ENCODE measurements at places on chromosomes 7 and 10.

DNA sequence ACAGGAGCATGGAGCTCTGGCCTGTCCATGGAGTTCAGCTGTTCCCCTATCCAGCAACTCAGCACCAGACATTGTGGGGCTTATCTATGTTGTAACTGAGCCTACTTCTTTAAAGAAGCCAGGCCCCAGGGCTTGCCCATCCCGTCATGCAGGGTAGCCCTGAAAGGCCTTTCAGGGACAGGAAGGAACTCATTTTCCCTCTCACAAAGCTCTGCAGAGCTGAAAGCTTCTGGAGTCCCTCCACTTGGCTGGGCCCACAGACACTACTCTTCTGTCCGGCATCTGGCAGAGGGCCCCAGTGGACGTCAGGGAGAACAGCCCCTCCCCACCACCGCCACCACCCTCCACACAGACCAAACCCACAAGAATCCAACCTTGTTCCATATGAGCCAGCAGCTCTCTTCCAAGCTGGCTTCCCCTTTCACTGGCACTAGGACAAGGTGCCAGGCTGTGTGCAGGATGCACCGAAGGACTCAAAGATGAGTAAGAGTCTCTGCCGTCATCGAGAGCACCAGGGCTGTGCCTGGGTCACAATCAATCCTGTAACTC, 33.1 kb downstream of the DENND2A start:
- no peak for DNase-seq

DNA sequence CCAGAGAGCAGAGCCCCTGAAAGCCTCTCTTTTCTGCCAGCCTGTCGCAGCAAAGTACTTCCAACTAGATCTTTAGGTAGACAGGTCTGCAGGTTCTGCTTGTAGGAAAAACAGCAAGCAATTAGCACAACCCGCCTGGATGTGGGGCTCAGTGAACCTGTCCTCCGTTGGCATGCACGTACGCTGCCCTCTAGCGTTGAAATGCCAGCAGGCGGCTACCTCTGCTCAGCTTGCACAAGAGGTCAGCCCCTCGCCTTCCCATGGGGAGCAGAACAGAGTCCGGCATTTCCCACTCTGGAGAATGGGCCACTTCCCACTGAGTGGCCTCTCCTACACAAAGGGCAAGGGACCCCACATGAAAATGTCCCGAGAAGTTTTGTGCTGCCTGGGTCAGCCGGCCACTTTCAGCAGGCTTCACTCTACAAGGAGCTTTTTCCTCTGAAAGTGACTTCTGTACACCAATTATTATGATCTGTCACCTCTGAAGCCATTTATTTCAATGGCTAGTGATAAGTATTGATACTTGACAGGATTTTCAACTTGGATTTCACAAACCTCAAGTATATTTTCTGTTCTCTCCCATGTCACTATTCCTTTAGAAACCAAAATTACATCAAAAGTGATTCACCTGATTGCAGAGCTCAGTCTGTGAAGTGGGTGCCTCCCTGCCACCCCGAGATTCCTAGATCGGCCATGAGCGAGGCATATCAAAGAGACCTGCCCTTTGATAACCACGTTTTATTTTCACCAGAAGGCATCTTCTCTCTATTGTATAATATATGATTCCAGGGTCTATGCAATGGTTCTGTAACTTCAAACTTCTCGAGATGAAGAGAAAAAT, 56.7 kb downstream of the JCAD start:
- peak; percentile 37 for DNase-seq

- DNase-seq, result peak; percentile 70
Measured at GRCh38 chr10:84510121-84510520, 181.7 kb downstream of the CCSER2 start.

DNA sequence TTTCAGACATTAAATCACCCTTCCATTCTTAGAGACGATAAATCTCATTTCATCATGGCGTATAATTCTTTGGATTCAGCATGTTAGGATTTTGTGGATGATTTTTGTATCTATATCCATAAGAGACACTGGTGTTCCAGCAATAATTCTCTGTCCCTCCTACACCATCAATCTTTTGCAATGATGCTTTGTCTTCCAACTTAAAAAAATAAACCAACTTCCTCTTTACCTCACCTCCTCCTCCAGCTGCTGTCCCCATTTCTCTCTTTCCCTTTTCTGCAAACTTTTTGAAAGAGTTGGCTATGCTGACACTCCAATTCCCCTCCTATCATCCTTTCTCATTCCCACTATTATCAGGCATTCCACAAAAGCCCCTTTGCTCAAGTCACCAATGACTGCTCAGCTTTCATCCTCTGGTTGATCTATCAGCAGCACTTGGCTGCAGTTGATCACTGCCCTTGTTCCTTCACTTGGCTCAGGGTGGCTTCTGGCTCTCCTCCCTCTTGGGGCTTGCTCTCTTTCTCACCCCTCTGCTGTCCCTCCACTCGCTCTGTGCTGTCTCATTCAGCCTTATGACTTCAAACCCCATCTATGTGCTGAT, 130.0 kb downstream of the ARHGAP22 start:
- DNase-seq, result no peak

DNA sequence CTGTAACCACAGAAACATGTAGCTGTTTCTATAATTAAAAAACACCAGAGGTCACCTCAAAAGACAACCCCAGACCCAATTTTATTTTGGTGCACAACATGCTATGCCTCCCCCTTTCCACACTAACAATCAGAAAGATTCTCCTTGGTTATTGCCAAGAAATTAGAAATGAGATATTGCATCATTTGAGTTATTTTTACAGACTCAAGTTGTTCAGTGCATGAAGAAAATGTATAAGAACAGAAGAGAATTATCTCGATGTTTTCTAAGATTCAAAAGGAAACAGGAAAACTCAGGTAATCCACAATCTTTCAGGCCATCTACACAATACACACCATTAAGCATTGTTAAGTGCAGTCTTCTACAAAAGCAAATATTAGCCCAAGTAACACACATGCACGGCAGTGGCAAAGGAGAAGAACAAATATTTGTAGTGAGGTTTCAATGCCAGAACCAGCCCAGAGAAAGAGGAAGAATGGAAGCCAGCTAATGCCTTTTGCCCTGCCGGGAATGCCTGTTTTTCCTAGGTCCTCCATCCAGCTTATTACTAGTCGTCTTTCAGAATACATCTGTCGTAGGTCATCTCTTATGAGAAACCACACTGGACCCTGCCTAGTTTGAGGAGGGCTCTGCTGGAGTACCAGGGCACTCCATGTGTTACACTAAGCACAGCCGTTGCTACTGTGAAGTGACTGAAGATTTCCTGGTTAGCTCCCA, 67.6 kb upstream of the C1GALT1 start:
- no peak for DNase-seq

GRCh38 chr10:8738987-8739386, 684.5 kb downstream of the GATA3 start:
- DNase-seq, result no peak

DNA sequence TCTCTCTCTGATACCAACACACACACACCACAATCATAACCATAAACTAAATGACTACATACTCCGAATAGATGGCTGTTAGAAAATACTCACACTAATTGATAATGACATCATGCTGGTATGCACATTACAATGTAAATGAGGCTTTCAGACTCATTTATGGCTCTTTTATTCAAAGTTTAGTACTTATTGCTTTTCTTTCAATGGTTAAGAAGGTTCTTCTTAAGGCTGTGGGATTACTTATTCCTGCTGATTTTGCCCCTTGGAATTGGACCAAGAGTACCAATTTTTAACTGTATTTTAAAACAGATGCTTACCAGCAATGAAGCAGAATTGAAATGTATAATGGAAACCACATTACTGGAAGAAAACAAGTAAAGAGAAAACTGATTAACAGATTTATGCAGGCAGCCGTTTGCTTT, 20.6 kb upstream of the CABCOCO1 start:
- DNase-seq, result no peak

DNA sequence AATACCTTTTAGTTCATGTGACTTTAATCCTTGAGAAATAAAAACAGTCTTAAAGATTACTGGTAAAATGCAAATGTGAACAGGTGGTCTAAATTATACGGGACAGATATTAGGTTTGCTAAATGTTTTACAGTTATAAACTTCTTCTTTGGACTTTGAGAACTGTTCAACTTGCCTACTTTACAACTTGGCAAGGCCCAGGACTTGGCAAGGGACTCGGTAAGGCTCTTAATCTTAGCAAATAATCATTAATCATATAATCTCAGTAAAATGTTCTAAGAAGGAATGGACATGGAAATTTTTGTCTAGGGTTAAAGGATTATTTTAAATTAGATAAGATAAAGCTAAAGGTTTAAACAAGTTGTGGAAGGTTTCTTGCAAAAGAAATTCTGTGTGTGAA, 4.8 kb upstream of the UBE2D4 start:
- no peak for DNase-seq

GRCh38 chr7:113800826-113801225, 118.0 kb downstream of the PPP1R3A start:
- DNase-seq, result no peak

DNA sequence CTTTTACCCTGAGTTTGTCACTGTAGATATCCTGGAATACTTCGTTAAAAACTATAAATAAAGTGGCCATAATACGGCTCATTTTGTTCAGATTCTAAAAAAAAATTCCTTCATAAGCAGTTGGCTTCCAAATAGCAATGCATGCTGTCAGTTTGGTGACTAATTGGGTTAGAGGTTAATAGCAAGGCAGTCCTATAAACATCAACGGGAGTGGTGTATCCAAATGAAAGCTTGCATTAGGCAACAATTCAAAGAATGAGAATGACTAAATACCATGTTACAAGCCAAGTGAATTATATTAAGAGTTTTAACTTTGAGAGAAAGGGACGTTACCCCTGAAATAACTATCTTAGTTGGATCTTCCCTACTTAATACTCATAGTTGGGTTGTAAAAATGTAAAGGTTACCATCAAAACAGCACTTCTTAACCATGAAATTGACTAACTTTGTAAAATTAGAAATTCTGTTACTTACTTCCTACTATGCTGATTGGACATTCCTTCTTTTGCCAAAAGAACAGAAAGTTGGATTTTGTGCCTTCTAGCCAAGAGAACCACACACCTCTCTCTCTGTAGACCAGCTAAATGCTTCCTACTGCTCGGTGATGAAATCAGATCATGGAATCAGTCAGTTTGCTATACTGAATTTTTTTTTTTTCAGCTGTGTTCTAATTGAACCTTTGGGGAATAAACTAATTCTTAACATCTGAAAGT, 98.0 kb downstream of the KAT6B start:
- DNase-seq, result peak; percentile 88

- no peak for DNase-seq
Measured at GRCh38 chr7:111012149-111012548, 78.8 kb upstream of the LRRN3 start.

DNA sequence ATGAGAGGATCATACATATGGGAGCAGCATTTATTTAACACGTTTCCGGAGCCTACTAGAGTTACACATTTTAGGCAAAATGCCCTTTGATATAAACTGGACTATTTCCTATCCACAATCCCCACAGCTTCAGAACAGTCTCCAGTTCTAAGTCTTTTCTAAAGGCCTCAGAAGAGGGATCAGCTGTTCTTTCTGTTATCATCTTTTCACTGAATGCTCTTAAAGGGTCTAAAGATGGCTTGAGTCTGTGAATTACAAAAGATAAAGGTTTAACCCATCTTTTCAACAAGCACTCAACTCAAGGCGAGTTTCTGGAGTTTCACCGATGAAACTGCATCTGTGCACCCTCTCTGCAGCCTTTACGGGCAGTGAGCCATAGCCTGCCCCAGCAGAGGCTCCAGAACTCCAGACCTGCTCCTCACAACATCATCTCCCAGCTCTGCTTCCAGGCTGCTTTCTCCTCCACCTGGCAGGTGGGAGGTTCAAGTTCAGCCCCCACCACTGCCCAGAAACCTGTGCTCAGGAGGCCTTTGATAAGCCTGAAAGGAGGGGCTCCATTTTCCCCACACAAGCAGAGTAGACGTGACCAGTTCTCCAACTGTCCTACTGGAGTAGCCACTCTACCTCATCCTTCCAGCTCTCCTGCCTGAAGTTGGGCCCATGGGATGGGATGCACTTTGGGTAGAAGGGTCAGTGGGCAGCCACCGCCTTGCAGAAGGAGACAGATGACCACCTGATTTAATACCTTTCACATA, 53.4 kb downstream of the HSPA12A start:
- DNase-seq, result no peak

GRCh38 chr7:101378751-101379174, 16.1 kb downstream of the COL26A1 start:
- no peak for DNase-seq

- DNase-seq, result no peak
Measured at GRCh38 chr7:42105554-42106358, 131.3 kb downstream of the GLI3 start.

- no peak for DNase-seq
Measured at GRCh38 chr7:51129527-51130472, 186.8 kb downstream of the COBL start.

- DNase-seq, result no peak
Measured at GRCh38 chr10:4939224-4940072, 23.8 kb upstream of the AKR1C1 start.

DNA sequence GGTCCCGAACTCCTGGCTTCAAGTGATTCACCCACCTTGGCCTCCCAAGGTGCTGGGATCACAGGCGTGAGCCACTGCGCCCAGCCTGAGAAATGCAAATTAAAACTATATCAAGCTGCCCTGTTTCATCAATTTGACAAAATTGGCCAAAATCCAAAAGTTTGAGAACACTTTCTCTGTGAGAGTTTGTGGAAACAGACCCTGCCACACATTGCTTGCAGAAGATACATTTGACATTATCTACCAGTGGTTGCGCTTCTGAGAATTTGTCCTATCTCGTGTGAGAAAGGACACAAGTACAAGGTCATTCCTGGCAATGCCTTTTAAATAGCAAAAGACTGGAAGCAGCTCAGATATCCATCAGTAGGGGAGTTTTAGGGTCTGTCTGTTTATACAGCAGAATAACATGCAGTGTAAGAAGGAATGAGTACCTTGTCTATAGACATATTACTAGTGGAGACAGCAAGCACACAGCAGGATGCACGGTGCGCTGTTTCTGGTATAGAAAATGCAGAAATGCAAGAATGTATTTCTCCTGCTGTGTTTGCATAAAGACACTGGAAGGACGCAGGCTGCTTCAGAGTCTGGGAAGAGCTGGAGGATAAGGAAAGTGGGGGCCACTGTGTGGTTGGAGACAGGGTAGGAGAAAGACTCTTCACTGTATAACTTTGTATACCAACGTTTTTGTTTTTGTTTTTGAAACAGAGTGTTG, 4.3 kb downstream of the LHPP start:
- DNase-seq, result no peak

GRCh38 chr10:86055928-86056327, 310.7 kb downstream of the GRID1 start:
- no peak for DNase-seq

- DNase-seq, result no peak
Measured at GRCh38 chr10:126352453-126352852, 35.8 kb downstream of the ADAM12 start.

DNA sequence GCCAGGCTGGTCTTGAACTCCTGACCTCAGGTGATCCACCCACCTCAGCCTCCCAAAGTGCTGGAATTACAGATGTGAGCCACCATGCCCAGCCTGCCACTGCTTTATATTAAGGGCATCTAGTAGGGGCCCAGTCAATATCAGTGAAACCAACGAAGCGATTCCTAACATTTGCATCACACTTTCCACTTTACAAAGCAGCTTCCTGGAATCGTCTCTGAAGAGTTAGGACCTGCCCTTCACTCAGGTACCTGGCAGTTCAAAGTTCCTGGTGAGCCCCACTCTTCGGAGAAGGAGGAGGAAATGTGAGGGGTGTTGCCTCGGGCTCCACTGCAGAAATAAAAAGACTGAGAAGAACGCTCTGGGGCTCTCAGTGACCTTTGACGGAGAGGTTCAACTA, 31.1 kb upstream of the EZH2 start:
- no peak for DNase-seq
